Uterus (tissue), 4 donors: ENCODE measurements at places on chromosomes 13 and 19. TPM values are rescaled to one million over a fixed set of nuclear protein-coding genes. Genes with fewer than 3 reads are reported as not detected.

Gene TBXA2R
- 2.6 TPM for total RNA-seq

GRCh38 chr19:44575116-44575700 lies 38.2 kb upstream of the IGSF23 start:
- no peaks in the 10 kb centered on the region for H3K4me1 ChIP-seq
- H3K27ac ChIP-seq, result no peak overlapping the region
- no peaks in the 10 kb centered on the region for H3K27me3 ChIP-seq
- H3K4me3 ChIP-seq, result no peak overlapping the region
- no peaks in the 10 kb centered on the region for H3K36me3 ChIP-seq

DNA sequence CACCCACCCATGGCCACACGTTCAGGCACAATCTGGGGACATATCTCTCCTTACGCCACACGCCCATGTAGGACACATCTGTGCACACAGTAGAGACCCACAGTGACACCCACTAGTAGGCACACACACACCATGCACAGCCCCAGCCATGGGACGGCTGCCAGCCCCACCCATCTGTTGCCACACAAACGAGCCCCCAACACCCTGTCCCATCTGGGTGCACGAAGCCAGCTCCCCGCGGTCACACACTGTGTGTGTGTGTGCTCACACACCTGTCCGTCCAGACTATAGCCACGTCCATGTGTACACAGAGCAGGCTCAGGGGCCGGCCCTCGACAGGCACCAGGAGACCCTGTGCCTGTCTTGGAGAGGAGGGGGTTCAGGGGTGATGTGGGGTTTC lies 10.6 kb downstream of the ERFL start:
- no peak for DNase-seq
- H3K4me1 ChIP-seq, result no peaks in the 10 kb centered on the region
- no peak overlapping the region for H3K4me3 ChIP-seq

DNA sequence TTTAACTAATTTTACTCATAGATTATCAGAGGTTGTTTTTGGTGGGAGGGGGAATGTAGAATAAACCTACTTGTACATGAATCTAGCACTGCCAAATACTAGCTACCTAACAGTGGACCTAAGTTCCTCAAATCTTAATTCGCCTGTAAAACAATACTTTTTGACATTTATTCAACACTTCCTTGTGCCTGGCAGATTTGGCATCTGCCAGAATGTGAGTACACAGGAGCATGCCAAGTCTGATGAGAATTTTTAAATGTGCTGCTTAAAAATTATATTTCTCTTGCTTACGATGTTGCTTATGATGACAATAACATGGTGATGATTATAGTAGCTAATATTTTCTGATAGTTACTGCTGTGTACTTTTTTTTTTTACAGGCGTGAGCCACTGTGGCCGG lies 240.2 kb upstream of the STARD13 start:
- no peaks in the 10 kb centered on the region for H3K4me1 ChIP-seq
- no peaks in the 10 kb centered on the region for H3K36me3 ChIP-seq
- no peak overlapping the region for H3K4me3 ChIP-seq

Gene PLK5
- 0.21 TPM for total RNA-seq

DNA sequence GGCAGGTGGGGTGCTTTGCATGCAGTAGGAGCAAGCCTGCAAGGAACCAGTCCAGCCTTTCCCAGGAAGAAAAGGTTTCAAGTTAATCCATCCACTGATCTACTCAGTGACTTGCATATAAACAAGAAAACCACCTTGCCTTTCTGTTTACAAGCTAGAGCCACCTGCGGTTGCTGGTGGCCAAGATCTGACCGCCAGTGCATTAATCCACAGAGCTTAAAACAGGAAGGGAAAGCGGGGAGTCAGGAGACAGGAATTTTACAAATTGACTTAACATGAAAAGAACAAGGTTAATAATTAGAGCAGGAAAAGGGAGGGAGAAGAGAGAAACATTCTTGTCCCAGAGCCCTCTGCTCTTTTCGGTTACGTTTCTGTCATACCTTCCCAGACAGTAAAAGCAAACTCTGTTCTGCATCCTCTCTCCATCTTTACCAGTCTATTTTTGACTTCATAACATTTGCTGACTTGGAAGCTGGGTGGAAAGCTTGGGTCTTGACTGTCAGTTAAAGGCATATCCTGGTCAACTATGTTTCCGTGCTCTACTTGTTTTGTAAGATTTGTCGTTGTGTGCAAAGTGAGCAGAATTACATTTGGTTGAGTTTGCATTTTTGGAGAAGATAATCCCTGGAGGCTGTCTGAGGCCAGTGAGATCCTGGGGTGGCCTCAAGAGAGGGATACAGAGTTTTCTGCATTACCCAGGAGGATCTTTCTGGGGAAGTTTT lies 760.6 kb downstream of the EFNB2 start:
- no peak for DNase-seq
- no peaks in the 10 kb centered on the region for H3K4me1 ChIP-seq
- no peak overlapping the region for H3K4me3 ChIP-seq
- no peaks in the 10 kb centered on the region for H3K27me3 ChIP-seq
- no peak overlapping the region for H3K27ac ChIP-seq

- H3K4me1 ChIP-seq, result no peaks in the 10 kb centered on the region
- H3K27me3 ChIP-seq, result no peaks in the 10 kb centered on the region
- no peak for DNase-seq
- no peaks in the 10 kb centered on the region for H3K36me3 ChIP-seq
These were observed 7.4 kb downstream of the ZNF266 start for GRCh38 chr19:9427941-9428340.

DNA sequence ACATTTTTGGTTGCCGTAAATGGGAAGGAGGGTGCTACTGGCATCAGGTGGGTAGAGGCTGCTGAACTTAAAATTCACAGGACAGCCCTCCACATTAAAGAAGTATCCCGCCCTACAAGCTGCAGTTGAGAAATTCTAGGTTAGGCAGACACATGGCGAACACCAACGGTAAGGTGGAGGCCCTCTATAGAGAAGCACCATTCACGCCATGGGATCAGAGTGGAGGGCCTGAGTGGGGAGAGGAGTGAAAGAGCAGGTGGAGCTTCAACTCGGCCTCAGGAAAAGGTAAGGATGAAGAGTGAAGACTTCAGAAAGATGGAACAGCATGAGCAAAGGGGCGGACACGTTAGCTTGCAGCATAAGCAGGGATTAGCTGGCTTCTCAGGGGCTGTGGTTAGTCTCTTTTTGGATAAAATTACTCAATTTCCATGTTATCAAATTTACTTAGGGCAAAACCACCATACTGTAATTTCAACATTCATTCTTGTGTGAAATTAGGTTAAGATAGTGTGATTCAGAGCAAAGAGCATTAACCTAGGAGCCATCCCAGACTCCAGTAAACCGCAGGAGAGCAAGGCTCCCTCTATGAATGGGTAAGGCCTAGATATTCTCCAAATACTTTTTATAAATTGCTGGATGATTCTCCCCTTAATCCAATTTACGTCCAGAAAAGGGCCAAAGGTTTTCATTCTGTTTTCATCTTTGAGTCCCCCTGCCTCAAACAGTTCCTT lies 1.2 kb downstream of the EEF1AKMT1 start:
- H3K27me3 ChIP-seq, result no peaks in the 10 kb centered on the region
- DNase-seq, result no peak
- H3K4me3 ChIP-seq, result peak overlapping the region; percentile 49
- no peaks in the 10 kb centered on the region for H3K36me3 ChIP-seq

GRCh38 chr19:42335971-42336370 lies 10.5 kb downstream of the MEGF8 start:
- H3K4me3 ChIP-seq, result no peak overlapping the region
- H3K27me3 ChIP-seq, result no peaks in the 10 kb centered on the region
- H3K4me1 ChIP-seq, result no peaks in the 10 kb centered on the region

DNA sequence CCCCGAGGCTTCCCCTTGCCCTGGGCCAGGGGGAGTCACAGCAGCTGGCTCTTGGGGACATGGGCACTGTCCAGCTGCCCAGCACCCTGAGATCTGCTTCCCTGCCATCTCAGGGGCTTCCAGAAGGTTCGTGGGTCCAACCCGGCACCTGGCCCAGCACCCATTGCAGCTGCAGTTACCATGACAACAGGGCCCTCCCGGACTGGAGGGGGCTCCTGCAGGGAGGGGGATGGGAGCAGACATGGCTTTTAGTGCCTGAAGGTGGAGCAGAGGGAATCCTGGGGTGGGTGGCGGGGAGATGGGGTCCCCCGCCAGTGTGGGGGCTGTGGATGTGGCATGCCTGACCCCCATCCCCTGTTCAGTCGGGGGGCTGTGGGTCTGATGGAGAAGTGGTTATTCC lies 14.7 kb downstream of the PIN1 start:
- no peak overlapping the region for H3K4me3 ChIP-seq
- no peak overlapping the region for H3K27ac ChIP-seq
- no peaks in the 10 kb centered on the region for H3K27me3 ChIP-seq
- DNase-seq, result no peak
- no peaks in the 10 kb centered on the region for H3K36me3 ChIP-seq

Gene PABPC3
- 1.0 TPM for total RNA-seq
